ENCODE measurements at places on chromosomes 3 and 15.

DNA sequence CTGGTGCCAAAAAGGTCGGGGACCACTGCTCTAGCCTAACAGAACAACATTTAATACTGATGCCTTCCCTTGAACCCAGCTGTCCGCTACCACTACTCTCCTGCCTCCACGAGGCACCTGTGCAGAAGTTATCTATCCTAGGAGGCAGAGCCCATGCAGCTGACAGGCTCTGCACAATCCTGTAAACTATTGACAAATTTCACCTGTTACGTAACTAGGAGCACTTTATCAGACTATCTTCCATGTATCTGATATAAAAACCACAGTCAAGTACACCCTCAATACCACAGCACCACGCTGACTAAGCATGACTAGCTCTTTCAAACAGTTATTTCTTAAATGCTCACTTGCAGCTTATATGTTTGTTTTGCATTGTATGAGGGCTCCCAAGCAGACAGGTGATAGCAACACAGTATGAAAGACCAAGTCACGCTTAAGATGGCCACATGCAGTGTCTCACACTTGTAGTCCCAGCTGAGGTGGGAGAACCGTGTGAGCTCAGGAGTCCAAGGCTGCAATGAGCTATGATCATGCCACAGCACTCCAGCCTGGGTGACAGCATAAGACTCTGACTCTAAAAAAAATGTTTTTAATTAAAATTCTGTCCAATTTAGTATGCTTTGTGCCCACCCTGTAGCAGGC lies 4.5 kb upstream of the IL17RC start:
- no peak for DNase-seq

GRCh38 chr3:19739504-19739903 lies 194.5 kb downstream of the EFHB start:
- no peak for DNase-seq

DNA sequence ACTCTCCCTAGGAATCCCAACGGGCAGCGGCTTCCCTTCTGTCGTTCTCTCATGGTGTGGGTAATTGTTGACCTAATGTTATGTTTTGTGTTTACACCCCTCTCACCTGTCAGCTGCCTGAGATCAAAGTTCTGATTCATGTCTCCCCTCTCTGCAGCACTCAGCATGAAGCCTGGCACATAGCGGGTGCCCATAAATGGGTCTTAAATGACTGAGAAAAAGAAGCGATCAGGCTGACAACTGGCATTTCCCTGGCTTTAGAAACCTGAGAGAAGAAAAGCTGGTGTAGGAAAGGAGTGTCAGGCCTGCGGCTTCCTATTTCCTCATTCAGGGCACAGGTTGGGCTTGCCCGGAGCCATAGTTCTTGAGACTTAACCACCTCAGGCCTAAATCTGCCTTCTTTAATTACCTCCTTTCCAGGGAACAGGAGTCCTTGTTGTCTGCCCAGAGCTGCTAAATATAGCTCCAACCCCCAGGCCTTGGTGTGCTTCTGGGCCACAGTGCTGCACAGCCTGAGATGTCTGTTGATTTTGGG lies 31.8 kb downstream of the LPP start:
- DNase-seq, result no peak

- no peak for DNase-seq
These were observed 9.5 kb downstream of the ACAD11 start for GRCh38 chr3:132650153-132650552.

- no peak for DNase-seq
These were observed 102.0 kb downstream of the GTPBP8 start for GRCh38 chr3:113092746-113093145.

DNA sequence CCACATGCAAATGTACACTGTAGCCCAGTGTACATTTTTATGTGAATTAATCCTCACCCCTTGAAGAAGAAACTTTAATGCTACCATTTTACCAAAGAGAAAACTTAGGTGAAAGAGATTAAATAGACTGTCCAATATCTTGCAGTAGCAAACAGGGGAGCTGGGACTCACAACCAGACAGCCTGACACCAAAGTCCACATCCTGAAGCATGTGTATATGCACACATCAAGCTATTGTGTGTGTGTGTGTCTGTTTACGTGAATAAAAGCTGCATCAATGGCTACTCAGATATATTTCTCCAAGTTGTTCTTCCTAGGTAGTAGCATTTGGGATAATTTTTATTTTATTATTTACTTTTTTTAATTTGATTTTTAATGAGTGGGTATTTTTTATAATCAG lies 6.7 kb downstream of the ANO10 start:
- DNase-seq, result no peak

GRCh38 chr3:107660306-107660976 lies 137.7 kb downstream of the BBX start:
- DNase-seq, result no peak

DNA sequence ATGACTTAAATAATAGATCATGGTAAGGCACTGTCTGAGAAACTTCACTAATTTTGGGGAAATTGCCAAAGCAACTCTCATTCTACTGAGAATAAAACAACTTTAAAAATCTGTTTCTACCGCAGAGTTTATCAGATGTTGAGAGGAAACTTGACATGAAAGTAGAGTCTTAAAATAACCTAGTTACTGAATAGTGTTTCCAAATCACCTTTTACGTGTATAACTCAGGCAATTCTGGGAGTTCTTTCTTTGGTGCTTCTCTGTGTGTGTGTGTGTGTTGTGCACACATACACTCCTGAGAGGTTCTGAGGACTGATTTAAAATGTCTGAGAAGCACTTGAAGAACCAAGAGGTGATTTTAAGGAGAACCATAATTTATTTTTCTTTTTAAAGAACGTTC lies 236.6 kb downstream of the SV2B start:
- DNase-seq, result no peak

GRCh38 chr15:23548071-23548470 lies 17.4 kb upstream of the MKRN3 start:
- DNase-seq, result no peak

GRCh38 chr3:115831864-115832263 lies 208.6 kb downstream of the GAP43 start:
- DNase-seq, result no peak

GRCh38 chr3:151863611-151864010 lies 9.8 kb upstream of the SUCNR1 start:
- DNase-seq, result no peak

DNA sequence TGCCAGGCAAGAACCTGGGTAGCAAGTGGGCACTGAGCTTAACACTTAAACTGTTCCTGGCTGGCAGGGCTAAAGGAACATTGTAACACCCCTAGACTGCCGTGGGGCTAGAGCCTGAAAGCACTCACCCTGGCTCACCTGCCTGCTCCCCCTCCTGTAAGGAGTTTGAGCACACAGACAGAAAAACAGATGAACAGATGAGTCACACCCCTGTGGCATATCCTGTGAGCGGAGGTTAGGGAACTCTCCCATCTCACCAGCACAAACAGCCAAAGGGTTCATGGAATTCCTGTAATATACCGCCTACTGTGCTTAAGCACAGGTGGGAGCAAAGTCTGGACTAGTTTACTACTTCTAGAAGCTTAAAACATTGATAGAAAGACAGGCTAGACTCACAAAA lies 300.1 kb downstream of the ROBO1 start:
- DNase-seq, result peak; percentile 4

DNA sequence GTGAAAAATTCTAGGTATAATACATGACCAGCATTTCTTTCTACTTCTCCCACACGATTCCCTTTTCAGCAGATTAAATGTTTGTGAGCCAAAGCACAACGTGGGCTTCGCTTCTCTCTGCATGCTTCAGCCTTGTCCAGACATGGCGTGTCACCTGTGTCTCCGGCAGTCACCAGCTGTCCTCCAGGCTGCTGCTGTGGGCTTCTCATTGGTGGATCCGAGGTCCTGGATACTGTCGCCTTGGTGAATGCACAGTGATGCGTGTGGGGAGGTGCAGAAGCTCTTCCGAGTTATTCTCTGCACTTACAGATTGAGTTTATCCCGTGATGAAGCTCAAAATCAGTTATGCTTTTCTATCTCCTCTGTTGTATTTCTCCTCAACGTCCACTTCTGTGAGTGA lies 23.0 kb upstream of the GOLGA8J start:
- no peak for DNase-seq

- no peak for DNase-seq
These were observed 593.3 kb downstream of the FOXP1 start for GRCh38 chr3:70990185-70990584.

DNA sequence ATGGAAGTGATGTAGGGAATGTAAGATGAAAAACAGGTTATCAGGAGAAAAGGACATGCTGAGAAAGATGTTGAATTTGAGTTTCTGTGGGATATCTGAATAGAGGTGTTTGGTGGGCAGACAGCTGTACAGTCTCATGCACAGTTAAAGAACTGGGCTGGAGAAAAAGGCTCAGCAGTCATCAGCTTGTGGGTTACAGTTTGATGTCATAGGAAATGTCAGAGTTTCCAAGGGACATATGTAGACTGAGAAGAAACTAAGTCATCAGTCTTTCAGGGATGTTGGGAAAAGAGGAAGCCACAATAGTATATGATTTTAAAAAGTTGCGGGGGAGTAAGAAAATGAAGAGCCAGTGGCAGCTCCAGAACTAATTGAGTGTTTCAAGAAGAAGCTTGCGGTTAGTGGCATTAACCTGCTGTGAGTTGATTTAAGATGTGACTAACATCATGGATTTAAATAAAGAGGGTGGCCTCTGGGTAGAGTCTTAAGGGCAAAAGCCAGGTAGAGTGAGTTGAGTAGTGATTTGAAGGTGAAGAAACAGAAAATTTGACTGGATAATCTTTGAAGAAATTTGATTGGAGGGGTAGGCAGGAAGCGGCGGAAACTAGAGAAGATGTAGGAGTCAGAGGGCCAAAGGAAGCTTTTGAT lies 24.6 kb downstream of the GORASP1 start:
- DNase-seq, result no peak

DNA sequence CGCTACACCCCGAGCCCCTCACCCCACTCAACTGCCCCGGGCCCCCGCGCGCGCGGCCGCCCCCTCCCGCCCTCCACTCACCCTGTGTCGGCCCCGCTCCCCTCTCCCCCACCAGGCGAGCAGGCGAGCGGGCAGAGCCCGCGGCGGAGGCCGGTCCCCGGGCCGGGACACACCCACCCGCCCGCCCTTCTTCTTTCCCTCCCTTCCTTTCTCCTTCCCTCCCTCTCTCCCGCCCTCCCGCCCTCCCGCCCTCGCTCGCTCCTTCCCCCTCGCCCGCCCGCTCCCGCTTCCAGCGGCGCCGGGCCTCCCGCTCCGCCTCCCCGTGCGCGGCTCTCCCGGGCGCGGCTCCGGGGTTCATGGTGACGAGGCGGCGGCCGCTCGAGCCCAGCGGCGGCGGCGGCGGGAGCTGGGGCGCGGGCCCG lies at the start of gene CTDSPL:
Gene CTDSPL, plus strand, starts transcription at position 261 of the 422 bp plus-strand sequence. CDS start 320 bp downstream, outside the sequence.
- DNase-seq, result peak; percentile 56

GRCh38 chr3:10702961-10703740 lies 112.9 kb upstream of the SLC6A11 start:
- DNase-seq, result no peak

DNA sequence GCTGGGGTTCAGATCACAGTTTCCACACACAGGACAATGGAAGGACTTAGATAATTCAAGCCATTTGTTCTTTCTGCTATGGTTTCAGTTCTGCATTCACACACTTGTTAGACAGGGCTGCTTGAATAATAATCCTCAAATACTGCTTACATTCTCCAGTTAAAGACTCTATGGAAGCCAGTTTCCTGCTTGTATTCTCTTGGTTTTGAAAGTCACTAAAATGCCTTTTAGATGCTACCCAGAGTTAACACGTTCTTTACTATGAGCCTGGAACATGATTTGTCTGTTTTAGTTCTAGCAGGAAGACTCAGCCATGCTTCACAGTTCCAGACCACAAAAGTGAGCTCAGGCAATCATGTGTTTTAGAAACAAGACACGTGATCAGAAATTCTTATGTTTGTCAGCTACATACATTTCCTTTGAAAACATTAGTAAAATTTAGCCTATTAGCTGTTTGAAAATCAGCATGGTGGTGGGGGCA lies 152.4 kb downstream of the LEKR1 start:
- DNase-seq, result no peak

GRCh38 chr15:78205337-78205736 lies 29.0 kb downstream of the ACSBG1 start:
- DNase-seq, result no peak

All from H54 (cell line).